SHP77 (cell line): ENCODE measurements at places on chromosomes 1 and 21.

DNA sequence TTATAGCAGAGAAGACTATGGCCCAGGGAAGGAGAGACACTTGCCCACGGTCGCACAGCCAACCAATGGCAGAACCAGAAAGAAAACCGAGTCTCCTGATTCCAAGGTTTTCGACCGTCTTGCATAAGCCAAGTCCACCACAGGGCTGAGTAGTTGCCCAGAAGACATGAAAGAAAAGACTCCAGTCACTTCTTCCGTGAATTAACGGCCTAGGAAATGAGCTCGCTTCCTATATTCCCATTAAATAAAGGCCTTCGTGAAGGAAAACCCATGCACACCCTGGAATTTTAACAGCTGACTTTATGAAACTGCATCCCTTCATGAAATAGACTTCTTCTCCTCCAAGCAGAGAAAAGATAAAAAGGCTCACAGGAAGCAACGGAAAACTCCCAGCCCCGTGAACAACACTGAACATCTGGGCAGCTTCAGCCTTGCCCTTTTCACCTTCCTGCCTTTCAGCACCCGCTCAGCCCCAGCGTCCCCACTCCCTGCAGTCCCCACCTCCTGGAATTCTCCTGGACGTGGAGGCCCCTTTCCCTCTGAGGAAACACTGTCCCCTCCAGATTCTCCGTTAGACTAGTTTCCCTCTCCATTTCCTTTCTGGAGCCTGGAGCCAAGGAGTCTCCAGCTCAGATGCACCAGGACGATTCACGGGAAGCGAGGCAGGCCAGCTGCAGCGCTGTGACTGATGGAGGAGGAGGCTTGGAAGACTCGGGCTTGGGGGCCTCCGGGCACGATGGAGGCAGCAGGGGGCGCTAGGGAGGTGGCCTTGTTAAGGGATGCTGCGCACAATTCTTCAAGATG, 2.7 kb upstream of the MYOC start:
- peak; percentile 68 for DNase-seq

- DNase-seq = no peak
Observed at GRCh38 chr1:232830661-232831060, 25.4 kb downstream of the MAP10 start.

- no peak for DNase-seq
Observed at GRCh38 chr21:14259747-14260146, 43.8 kb downstream of the RBM11 start.

DNA sequence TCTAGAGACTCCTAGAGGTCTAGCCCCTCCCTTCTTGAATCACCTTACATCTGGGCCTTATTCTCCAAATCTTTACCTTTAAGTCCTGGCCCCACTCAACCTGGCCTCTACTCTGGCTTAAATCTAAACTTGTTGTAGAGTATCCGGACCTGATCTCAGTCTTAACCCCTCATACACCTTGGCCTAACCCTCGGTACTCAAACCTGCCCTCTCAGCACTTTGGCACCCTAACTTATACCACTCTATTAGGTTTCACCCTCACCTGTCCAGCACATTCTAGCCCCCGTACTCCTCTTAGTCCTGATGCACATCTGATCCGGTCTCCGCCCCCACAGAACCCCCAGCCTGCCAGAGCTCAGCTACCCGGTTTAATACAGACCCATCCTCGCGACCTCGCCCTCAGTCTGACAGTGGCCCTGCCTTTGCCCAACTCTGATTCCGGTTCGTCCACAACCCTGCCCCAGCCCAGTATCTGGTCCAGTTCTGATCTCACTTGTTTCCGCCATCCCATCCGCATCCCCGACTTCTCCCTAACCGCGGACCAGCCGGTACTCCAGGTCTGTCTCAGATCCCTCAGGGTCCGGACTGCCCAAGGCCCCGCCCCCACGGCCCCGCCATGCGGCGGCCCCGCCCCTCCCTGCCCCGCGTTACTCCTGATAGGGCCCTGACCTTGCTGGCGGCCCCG, 1.5 kb downstream of the TRIM62 start:
- DNase-seq = no peak

DNA sequence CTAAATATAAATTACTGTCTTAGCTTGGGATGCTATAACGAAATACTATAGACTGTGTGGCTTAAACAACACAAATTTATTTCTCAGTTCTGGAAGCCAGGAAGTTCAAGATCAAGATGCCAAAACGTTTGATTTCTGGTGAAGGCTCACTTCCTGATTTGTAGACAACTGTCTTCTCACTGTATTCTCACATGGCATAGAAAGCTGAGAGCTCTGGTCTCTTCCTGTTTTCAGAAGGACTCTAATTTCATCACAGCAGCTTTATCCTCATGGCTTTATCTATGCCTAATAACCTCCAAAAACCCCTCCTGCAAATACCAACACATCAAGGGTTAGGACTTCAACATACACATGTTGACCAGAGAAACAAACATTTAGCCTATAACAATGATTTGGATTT, 1795.5 kb downstream of the MRPL39 start:
- no peak for DNase-seq

DNA sequence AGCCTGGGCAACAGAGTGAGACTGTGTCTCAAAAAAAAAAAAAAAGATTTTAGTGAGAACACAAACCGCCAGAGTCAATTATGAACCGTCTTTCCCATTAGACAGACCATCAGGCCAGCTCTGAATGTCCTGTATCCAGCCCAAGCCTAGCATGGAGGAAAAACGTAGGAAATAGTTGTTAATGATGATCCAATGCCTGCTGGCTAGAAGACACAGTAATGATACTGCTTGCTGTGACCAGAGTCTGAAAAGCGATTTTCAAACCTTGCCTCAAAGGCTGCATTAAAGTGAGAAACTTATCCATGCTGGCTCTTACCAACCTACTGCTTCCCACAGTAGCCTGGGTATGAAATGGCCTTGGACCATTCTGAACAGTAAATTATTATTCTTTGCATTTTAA, 17.0 kb downstream of the COA7 start:
- no peak for DNase-seq

- DNase-seq = no peak
Observed at GRCh38 chr1:17328855-17329254, 20.9 kb downstream of the PADI4 start.

DNA sequence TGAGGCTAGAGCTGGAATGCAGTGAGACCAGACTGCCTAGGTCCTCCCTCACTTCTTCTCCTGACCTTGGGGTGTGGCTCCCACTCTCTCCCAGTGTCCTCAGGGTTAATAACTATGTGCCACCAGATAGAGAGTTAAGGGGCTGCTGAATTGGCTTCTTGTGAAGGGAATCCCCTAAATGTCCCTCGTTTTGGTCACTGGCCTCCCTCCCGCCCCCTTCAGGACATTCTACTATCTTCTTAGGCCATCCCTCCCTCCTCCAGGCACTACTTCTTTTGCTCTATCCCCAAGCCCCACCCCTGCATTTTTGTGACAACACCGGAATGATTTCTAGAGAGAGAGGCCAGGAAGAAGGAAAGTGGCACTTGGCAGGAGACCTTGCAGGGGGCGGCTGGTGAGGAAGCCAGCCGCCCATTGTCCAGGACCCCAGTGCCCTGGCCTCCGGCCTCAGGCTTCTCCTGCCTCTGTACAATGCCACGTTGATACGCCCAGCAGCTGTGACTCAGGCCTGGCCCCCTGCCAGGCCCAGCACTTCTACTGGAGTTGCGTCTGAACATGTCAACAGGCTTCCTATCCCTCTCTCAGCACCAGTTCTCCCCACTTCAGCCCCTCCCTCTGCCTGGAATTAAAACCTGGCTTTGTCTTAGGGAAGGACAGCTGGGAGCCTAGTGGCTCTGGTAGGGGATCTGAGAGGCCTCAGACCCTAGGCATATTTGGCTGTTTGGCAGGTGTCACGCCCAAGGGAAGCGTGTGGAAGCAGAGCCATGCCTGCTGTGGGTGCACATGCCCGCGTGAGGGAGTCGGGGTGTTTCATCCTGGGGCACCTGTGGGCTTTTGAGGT, 9.1 kb downstream of the LMNA start:
- DNase-seq = peak; percentile 100

GRCh38 chr21:45877171-45877438, 104.5 kb upstream of the COL6A1 start:
- no peak for DNase-seq

- no peak for DNase-seq
Observed at GRCh38 chr1:92167151-92167550, 50.6 kb upstream of the C1orf146 start.

DNA sequence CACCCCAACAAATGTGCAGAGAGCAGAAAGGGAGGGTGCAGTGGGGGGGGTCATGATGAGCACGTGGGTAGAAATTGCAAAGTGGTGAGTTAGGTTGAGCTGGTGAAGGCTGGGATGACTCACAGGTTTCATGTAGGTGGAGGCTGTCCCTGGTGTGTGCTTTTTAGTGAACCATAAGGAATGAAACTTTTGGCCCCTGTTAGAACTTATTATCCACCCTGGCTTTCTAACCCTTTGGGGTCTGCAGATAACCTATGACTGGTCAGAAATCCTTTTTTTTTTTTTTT, 46.9 kb downstream of the DOP1B start:
- no peak for DNase-seq
